CD4-positive, alpha-beta memory T cell (primary cell): ENCODE measurements at places on chromosomes 2 and 18.

DNA sequence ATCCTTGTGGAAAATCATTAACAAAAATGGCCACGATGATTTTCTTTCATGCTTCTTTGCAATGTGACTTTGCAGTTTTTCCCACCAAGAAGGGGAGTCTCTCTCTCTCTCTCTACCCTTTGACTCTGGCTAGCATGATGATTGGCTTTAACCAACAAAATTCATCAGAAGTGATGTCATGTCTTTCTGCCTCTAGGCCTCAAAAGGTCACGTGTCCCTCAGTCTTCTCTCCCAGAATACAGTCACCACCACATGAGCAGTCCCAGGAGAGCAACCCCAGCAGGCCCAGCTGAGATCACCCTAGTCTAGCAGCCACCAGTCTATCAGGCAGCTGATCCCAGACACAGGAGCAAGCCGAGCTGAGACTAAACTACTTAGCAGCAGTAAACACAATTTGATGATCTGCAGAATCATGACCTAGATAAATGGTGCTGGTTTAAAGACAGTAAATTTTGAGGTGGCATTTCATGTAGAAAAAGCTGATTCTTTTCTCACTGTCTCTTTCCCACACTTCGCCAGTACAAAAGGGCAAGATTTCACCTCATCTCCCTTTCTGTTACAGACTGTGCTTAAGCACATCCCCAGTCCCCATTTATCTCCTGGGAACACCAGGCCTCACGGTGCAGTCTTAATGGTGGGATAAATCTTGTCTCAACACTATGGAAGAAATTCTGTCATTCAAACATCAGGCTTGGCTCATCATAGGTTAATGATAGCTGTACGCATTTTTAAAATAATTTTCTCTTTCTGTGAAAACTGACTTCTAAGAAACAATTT is 132.7 kb downstream of the SCG2 start:
- no peak overlapping the region for H3K4me3 ChIP-seq
- no peaks in the 10 kb centered on the region for H3K27me3 ChIP-seq
- no peaks in the 10 kb centered on the region for H3K36me3 ChIP-seq
- H3K27ac ChIP-seq: no peak overlapping the region
- no peak for DNase-seq

- no peaks in the 10 kb centered on the region for H3K4me1 ChIP-seq
- H3K36me3 ChIP-seq: no peaks in the 10 kb centered on the region
- no peak for DNase-seq
- no peaks in the 10 kb centered on the region for H3K27me3 ChIP-seq
- no peak overlapping the region for H3K4me3 ChIP-seq
- H3K27ac ChIP-seq: no peak overlapping the region
Measured at GRCh38 chr2:43368483-43369385, 142.3 kb upstream of the ZFP36L2 start.

- no peak for DNase-seq
- no peaks in the 10 kb centered on the region for H3K27me3 ChIP-seq
- no peaks in the 10 kb centered on the region for H3K4me1 ChIP-seq
- no peak overlapping the region for H3K4me3 ChIP-seq
- no peak overlapping the region for H3K27ac ChIP-seq
Measured at GRCh38 chr2:154291927-154292326, 406.6 kb upstream of the KCNJ3 start.

DNA sequence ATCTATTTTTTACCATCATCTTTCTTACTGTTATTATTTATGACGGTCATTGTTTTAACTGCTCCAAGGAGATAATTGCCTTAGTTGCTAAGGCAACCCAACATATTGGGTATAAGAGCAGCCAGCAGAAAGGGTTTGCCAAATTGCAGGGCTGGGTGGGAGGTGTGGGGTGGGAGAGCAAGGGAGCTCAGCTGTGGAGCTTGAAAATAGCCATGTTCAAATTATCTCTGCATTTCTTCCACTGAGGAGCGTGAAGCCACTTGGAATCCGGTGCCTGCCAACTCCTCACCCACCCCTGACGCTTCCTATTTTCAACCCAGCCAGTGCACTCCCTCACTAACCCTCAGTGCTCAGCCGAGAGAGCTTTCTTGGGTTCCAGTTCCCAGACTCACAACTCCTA is 60.8 kb downstream of the SETBP1 start:
- H3K4me3 ChIP-seq: no peak overlapping the region
- H3K27ac ChIP-seq: no peak overlapping the region
- no peak for DNase-seq
- no peaks in the 10 kb centered on the region for H3K36me3 ChIP-seq
- H3K27me3 ChIP-seq: no peaks in the 10 kb centered on the region
- no peaks in the 10 kb centered on the region for H3K4me1 ChIP-seq

GRCh38 chr2:122366969-122367645 is 611.7 kb downstream of the TSN start:
- H3K4me1 ChIP-seq: no peaks in the 10 kb centered on the region
- H3K4me3 ChIP-seq: no peak overlapping the region
- H3K27ac ChIP-seq: no peak overlapping the region
- no peaks in the 10 kb centered on the region for H3K27me3 ChIP-seq

DNA sequence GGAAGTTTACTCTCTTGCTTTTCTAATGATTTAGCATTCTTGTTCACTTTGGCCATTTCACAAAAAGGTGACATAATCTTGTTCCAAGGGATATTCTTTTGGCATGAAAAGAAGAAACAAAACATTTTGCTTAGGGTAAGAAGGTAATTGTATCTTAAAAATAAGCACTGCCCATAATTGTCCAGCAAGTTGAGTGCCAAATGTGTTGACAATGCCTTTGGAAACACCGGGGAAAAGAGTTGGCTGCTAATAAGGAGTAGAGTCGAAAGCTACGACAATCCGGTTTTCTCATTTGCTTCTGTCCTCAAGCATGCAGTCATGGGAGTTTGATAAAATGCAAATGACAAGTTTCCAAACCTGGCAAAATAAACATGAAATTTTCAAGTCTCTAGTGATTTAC is 27.3 kb downstream of the ITGAV start:
- no peaks in the 10 kb centered on the region for H3K27me3 ChIP-seq
- no peak for DNase-seq
- no peak overlapping the region for H3K27ac ChIP-seq
- H3K4me3 ChIP-seq: no peak overlapping the region
- no peaks in the 10 kb centered on the region for H3K4me1 ChIP-seq

- H3K27ac ChIP-seq: no peak overlapping the region
- H3K4me3 ChIP-seq: no peak overlapping the region
- no peaks in the 10 kb centered on the region for H3K4me1 ChIP-seq
- no peaks in the 10 kb centered on the region for H3K27me3 ChIP-seq
Measured at GRCh38 chr18:30908381-30908780, 134.2 kb downstream of the DSC3 start.
